Left ventricle myocardium inferior (tissue), 1 donor: ENCODE measurements at places on chromosomes 3 and 15.

DNA sequence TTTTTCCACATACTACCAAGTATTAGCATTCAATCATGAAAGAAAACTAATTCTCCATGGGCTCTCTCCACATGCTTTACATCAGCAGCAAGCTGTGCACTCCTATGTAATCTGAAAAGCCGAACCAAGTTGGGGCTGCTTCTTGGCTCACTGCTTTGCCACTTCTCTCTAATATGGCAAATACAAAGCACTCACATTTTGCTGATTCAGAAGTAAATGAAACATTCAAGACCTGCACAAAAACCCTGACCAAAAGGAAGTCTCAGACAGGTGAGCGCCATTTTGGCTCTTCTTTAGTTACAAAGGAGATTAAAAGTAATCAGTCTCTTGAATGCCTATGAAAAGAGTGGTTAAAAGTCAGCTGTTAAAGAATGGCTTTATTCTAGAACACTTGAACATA, 915.2 kb downstream of the FHIT start:
- no peak for DNase-seq

DNA sequence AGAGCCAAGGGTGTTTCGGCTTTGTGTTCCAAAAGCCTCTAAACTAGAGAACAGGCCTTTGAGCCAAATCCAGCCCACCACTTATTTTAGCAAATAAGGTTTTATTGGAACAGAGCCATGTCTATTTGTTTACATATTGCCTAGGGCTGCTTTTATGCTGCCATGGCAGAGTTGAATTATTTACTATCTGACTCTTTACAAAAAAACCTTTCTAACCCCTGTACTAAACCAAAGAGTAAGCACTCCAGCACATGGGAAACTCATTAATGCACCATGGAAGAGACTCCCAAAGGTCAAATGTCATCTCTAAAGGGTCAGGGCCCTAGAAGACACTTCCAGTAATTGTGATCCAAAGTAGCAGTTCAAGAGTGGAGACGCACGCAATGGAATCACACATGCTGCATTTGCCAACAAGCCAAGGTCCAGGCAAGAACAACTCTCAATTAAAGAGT, 22.3 kb downstream of the OSBPL10 start:
- no peak for DNase-seq

- DNase-seq = no peak
Measured at GRCh38 chr3:179355996-179356395, 8.5 kb downstream of the MFN1 start.

- no peak for DNase-seq
Measured at GRCh38 chr3:32143849-32144757, 37.7 kb downstream of the GPD1L start.

GRCh38 chr3:127461286-127461910, 129.1 kb downstream of the TPRA1 start:
- DNase-seq = no peak

DNA sequence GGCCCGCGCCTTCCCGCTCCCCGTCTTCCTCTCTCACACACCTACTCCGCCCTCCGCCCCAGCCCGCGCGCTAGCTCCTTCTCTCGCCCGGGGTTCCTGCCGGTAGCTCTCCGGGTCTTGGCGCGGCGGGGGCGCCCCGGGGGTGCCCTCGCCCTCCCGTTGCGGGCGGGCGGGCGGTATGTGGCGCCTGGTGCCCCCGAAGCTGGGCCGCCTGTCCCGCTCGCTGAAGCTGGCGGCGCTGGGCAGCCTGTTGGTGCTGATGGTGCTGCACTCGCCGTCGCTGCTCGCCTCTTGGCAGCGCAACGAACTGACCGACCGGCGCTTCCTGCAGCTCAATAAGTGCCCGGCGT, 507 bp downstream of the DIPK2A start:
- no peak for DNase-seq

- no peak for DNase-seq
Measured at GRCh38 chr3:59580499-59580898, 530.7 kb upstream of the CFAP20DC start.

GRCh38 chr15:81261172-81261811, 62.6 kb downstream of the STARD5 start:
- DNase-seq = no peak

GRCh38 chr15:39252134-39252470, 328.8 kb upstream of the THBS1 start:
- DNase-seq = no peak

DNA sequence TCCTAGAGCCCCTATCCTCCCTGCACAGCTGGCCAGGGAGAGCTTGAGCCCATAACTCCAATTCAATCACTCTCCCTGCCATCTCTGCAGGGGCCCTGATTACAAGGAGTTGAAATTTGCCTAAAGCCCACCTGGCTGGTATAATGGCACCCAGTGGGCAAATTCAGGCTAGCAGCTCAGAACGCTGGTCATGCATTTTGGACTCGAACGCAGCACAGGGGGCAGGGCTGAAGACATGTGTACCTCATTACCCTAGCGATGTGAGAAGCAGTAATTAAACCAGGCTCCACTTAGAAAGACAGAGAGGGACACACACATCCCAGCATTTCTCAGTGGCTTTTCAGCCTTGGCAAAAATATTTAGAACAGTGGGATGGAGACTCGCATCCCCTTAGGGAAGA, 3.2 kb downstream of the INSYN1 start:
- DNase-seq = no peak

GRCh38 chr15:72584006-72584405, 70.5 kb upstream of the GOLGA6B start:
- no peak for DNase-seq

- DNase-seq = no peak
Measured at GRCh38 chr3:125651244-125651643, 55.9 kb upstream of the OSBPL11 start.

DNA sequence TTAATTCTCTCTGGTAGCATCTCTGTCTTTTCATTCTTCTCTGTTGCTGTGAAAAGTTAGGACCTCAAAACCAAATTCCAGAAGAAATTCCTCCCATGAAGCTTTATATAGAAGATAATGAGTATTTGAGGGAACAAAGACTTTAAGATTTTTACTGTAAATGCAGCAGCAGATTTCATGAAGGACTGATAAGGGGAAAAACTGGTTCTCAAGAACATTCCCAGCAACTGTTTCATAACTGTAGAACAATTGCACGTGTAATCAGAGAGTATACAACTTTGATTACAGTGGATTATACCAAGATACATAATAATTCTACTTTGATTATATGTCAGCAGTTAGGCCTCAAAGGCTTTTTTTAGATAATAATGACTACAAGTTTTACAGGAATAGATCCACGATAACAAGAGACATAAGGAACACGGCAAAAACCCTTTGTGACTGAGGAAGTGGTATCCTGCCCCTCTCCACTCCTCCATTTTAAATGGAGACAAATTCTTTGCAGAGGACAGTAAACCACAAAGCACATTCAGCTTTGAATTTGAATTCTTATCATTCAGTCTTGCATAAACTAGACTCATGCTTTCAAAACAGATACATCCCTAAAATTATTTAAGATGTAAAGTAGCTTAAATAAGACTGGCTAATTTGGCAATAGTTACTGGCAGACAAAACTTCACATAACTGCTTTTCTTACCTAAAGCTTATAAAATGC, 42.9 kb upstream of the DIPK2A start:
- no peak for DNase-seq

GRCh38 chr3:124407260-124407659, 323.0 kb upstream of the UMPS start:
- DNase-seq = no peak

- DNase-seq = no peak
Measured at GRCh38 chr3:99648101-99648500, 9.7 kb downstream of the COL8A1 start.

GRCh38 chr3:73026111-73026759, 29.6 kb downstream of the PPP4R2 start:
- DNase-seq = no peak

- no peak for DNase-seq
Measured at GRCh38 chr15:39397883-39398282, 183.0 kb upstream of the THBS1 start.
